Stimulated activated CD4-positive, alpha-beta T cell treated with anti-CD3 and anti-CD28 coated beads, TNF-alpha, amount 100 ng/mL, for 48 hours (primary cell): ENCODE measurements at places on chromosomes 1 and 21.

DNA sequence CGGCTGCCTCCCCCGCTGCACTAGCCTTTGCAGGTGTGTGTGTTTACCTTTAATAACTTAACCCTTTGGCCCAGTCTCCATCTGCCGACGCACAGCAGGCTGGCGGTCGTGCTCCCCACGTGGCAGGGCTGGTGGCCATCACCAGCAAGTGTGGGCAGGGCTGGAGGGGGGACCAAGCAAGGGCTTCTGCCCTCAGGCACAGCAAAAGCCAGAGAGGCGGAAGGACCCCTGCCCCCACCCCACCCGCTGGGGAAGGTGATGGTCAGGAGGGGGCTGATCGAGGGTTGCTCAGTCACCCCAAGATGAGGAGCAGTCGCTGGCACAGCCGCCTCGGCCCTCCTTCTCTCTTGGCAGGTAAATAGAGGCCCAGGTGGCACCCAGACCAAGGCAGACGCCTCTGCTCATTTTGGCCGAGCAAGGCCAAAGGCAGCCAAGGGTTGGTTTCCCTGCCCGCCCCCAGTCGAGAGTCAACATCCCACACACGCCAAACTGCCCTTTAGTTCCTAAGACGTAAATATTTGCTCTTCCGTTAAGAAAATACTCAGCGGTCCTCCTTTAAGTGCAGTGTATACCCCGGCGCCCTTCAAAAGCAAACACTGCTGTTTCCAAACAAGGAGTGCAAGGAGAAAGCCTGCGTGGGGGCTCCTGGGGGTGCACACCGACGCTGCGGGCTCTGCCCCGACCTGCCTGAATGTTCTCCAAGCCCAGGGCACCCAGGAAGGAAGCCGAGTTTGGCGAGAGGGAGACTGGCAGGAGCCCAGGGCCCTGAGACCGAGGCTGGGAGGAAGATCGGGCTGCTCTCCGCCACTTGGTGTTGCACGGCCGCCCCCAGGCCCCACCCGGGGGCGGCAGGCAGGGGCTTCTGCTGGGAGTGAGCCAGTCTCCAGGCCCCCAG, 82.7 kb downstream of the SIK1 start:
- no peak for DNase-seq

GRCh38 chr1:9902060-9902452, 8.0 kb downstream of the CTNNBIP1 start:
- no peak for DNase-seq

GRCh38 chr1:55210990-55211801, 4.0 kb downstream of the USP24 start:
- no peak for DNase-seq

- DNase-seq = no peak
Measured at GRCh38 chr1:1940123-1940425, 21.0 kb upstream of the TMEM52 start.

DNA sequence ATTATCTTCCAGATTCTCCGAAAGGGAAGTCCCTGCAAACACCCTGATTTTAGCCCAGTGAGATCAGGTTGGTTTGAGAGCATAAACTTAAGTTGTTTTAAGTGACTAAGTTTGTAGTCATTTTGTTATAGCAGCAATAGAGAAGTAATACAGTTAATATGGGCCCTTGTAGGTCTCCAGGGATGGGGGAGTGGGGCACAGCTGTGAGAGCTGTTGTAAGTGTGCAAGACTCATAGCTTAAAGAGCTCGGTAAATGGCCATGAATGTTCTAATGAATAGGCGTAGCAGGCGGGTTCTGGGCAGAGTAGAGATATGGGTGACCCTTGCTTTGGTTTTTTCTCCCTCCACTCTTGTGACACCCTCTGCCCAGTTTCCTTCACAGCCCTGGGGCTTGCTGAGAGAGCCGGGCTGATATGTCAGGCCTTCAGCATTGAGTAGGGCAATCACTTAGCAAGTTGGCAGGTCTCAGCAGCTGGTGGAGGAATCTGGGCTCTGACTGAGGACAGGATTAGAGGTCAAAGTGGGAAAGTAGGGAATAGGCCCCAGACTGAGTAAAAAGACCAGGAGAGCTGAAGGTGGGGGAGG, 16.0 kb upstream of the ID3 start:
- DNase-seq = no peak

- DNase-seq = no peak
Measured at GRCh38 chr1:96901783-96902363, 180.3 kb downstream of the PTBP2 start.
